ENCODE measurements at places on chromosomes 1 and 21.

DNA sequence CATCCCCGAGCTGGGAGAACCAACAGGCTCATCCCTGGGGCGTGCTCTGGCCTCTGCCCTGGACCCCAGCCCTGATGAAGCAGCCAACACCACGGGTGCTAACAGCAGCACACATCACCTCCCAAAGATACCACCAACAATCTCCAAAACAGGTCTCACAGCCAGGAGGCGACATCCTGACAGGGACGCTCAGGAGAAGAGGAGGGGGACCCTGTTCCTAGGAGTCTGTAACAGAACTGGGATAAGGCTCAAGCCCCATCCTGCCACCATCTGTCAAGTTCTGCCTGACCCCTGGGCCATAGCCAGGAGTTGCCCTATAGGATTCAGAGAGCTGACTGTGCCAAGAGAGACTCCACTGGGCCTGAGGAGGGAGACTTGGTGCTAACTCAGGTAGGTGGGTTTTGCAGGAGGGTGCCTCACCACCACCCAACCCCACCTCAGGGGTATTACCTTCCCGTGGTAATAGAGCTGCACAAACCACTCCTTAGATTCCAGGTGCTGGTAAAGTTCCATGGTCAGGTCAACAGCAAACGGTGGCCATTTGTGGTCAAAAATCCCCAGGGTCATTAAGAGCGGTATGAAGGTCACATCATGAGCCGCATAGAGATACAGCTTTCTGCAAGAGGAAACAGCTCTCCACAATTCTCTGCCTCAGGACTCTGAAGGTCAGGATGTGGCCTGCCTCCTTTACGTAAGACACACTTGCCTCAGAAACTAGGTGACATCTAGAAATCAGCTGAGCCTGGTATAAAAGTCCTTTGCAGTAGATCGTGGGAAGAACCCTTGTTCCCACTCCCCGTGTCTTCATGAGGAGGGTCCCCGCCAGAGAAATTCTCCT is 22.3 kb downstream of the ACP6 start:
- peak; percentile 29 for DNase-seq

DNA sequence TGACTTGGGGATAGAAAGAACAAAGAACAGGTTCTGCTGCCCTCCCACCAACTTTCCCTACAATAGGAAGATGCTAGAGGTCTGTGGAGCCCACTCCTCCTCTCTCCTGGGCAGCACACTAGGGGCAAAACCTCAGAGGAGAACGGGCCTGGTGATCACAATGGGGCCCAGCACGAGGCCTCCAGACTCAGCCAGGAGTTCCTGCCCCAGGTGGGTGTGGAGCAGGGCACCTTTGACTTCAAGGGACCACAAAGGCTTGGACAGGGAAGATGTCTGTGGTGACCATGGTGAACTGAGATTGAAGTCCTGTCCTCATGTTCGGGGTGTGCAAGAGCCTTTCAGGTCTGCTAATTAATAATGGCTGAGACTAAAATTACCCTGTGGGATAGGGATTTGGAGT is 88.8 kb downstream of the LAMC2 start:
- no peak for DNase-seq

- DNase-seq: no peak
These were observed 1.8 kb downstream of the LMX1A start for GRCh38 chr1:165354739-165355138.

- DNase-seq: no peak
These were observed 19.2 kb downstream of the ELAPOR1 start for GRCh38 chr1:109133002-109133706.

GRCh38 chr1:94327001-94327690 is 89.8 kb upstream of the ARHGAP29 start:
- no peak for DNase-seq

DNA sequence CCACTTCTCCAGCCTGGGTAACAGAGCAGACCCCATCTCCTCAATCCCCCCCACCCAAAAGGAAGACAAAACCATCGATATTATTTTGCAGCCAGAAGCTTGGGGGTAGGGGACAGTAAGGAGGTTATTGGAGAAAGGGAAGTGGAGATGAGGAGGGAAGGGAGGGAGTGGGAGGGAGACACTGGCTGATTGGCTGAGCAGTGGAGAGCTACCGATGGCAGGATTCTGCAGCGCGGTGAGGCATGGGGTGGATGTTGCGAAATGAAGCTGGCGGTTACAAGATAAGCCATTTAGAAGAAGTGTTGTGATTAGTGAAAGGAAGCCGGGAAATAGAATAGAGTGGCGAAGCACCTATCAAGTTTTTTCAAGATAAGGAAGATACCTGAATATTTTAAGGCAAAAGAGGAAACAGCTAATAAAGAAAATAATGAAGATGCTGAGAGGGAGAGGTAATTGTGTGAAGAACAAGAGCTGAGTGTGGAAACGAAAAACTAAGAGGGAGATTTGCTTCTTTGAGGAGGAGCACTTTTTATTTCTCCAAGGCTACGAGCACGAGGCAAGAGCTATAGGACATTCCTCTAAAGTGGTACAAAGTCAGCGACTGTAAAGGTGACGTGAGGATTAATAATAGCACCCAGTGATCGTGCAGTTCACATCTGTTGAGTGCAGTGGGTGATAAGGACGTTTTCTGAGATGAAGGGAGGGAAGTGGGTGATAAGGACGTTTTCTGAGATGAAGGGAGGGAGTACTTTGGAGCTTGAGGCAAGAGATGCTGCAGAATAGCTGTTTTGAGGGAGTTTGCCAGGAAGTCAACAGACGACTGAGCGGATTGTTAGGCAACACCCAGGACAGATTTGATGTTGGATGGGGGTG is 103.2 kb upstream of the KIF26B start:
- no peak for DNase-seq

DNA sequence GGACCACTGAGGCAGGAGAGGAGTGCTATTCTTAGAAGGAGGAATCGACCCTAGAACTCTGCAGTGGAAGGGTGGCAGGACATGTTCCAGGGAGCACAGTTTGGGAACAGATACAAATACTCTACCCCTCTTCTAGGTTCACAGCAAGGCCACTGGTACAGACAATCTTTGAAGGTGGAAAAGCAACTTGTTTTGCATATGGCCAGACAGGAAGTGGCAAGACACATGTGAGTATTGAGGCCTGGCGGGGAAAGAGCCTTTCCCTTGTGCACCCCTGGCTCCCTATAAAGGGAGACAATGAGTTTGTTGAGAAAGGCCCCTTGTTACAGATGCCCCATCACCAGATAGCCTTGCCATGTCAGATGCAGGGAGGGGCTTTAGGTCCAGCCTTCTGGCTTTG is 17.8 kb downstream of the KIF2C start:
- DNase-seq: no peak

GRCh38 chr1:24870551-24871195 is 59.4 kb downstream of the RUNX3 start:
- no peak for DNase-seq

- DNase-seq: no peak
These were observed 199.3 kb downstream of the TOMM20 start for GRCh38 chr1:234929369-234929768.

DNA sequence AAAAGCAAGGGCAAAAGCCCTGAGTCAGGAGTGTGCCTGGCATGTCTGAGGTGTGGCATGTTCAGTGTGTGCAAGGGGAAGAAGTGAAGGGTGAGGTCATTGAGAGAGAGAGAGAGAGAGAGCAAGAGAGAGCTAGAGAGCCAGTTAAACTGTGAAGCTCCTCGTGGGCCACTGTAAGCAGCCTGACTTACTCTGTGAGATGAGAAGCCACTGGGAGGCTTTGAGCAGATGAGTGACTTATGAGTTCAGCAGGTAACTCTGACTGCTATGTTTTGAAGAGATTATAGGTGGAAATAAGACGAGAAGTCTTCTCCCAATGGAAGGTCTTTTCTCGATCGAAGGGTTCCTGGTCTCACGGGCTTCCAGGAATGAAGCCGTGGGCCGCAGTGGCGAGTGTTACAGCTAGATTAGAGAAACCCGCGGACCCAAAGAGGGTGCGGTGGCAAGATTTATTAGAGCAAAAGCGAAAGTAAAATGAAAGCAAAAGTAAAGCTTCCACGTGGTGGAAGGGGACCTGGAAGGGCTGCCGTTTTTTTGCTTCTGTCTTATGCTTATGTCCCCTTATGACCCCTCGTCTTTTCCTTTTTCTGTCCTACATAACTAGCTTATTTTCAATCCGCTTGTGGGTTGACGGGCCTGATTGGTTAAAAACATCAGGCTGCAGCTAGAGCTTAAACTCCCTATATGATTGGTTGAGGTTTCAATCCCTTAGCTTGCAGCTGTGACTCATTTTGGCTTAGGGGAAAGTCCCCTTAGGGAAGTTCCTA is 323.1 kb upstream of the FAM78B start:
- DNase-seq: peak; percentile 52

- DNase-seq: no peak
These were observed 36.2 kb upstream of the C1QA start for GRCh38 chr1:22600071-22600816.

DNA sequence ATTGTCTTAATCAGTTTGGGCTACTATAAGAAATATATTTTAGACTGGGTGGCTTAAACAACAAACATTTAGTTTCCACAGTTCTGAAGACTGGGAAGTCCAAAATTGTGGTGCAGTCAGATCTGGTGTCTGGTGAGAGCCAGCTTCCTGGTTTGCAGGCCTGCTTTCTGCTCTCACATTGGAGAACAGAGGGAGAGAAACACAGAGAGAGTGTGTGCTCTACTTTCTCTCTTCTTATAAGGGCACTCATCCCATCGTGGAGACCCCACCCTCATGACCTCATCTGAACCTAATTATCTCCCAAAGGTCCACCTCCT is 4.1 kb downstream of the LEPR start:
- DNase-seq: no peak

GRCh38 chr1:226691247-226691646 is 47.8 kb downstream of the ITPKB start:
- DNase-seq: peak; percentile 69

GRCh38 chr21:41601573-41602368 is 93.8 kb upstream of the TMPRSS2 start:
- DNase-seq: no peak

DNA sequence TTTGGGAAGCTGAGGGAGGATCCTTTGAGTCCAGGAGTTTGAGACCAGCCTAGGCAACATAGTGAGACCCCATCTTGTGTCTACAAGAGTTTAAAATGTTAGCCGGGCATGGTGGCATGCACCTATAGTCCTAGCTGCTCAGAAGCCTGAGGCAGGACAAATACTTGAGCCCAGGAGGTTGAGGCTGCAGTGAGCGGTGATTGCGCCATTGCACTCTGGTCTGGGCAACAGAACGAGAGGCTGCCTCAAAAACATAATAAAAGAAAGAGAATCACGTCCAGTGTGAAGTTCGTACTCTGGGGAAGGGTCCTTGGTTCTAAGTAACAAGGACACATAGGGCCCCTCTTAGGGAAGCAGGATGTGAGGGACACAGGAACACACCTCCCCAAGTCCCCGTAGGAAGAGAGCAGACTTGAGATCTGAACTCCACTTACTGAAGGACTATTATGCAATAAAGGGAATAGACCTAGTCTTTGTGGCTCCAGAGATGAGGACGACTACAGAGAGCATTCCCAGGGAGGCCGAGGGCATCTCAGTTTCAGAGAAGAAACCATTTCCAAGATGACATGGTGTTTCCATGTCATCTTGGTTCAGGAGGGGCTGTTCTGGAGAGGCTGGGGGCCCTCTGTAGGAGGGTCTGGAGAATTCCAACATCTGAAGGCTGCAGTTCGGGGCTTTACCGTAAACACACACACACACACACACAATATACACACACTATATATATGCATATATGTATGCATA is 10.8 kb upstream of the ENO1 start:
- DNase-seq: no peak

DNA sequence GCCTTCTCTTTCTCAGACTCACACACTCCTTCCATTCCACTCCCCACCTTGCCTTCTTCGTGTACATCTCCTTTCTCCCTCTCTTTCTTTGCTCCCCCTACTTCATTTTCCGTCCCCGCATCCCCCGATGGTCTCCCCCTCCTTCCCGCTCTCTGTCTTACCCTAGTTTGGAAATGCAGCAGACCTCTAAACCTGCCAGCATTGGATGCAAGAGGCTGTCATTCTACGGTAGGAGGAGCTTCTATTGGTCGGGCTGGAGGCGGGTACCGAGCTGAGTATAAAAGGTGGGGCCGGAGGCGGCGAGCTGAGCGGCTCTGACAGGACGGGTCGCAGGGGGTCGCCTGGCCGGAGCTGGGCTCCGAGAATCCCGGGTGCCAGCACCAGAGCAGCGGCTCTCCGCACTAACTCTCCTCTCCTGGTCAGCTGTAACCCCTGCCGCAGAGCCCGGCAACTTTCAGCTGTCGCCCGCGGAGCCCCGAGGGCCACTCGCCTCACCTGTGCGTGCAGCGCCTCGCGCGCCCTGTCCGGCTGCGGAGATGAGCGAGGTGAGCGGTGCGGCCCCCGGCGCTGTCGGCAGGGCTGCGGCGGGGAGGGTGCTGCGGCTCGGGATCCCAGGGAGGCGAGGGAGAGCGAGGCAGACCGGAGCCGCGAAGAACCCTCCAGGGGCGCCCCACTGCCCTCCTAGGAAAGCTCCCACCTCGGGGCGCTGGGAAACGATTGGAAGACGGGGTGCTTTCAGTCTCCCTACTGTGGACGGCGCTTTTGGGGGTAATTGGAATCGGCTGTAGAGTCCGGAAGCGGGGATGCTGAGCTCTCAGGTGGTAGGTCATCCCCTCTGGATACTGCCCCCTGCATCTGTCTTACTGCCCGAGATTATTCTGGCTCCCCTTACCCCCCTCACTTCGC is at the start of gene PCP4L1:
TSS of gene PCP4L1 (plus strand) at position 307 of the 906 bp plus-strand sequence. CDS start at position 537, 230 bp downstream.
- DNase-seq: peak; percentile 32

- DNase-seq: no peak
These were observed 5.2 kb downstream of the FNDC10 start for GRCh38 chr1:1594602-1595260.

GRCh38 chr1:30551603-30552002 is 171.8 kb downstream of the MATN1 start:
- DNase-seq: no peak

GRCh38 chr1:1351511-1352427 is 2.6 kb upstream of the DVL1 start:
- DNase-seq: no peak

DNA sequence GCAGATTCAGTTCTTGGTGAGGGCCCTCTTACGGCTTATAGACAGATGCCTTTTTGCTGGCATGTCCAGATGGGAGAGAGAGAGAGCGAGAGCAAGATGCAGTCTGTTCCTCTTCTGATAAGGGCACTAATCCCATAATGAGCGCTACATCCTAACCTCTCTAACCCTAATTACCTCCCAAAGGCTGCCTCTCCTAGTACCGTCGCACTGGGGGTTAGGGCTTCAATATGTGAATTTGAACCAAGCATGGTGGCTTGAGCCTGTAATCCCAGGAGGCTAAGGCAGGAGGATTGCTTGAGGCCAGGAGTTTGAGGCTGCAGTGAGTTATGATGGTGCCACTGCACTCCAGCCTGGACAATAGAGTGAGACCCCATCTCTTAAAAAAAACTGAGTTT is 10.5 kb upstream of the SDE2 start:
- DNase-seq: no peak

DNA sequence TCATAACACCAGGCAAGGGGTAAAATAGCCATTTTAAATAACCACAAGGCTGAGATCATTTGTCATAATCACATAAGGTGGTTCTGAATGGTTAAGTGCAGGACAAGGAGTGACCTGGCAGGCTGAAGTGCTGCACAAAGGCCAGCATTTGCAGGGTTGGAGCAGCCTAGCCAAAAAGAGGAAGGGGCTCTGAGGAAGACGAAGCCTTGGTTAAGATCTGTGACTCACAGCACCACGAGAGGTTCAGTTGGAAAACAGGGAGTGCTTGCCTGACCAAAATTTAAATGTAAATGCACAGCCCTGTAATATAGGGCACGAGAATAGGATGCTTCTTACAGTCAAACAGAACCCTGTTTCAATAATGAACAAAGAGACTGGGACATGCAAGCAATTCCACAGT is 12.1 kb downstream of the ATP5PF start:
- no peak for DNase-seq
